ENCODE measurements at places on chromosomes 7 and 10.

DNA sequence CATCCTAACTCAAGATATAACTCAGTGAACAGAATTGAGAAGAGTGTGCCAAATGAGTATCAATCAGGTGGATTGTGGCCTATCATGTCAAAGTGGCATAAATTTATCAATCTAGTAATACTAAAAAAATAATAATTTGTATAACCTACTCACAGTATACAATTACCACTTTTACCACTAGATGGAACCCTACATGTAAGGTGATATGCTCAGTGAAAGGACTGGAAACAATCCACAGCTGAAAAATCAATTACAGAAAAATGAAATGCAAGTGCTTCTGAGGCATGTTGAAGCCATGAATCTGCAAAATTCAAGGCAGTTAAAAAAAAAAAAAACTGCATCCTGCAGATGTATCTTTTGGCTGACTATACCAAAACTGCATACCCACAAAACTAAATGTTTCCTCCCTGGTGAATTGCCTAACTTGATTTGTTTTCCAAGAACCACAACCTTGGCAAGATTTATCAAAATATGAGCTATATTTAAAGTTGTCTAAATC lies 13.9 kb downstream of the ARHGAP19 start:
- no peaks in the 10 kb centered on the region for H3K27me3 ChIP-seq
- H3K36me3 ChIP-seq = no peaks in the 10 kb centered on the region
- peak overlapping the region; percentile 60 for H3K4me3 ChIP-seq
- H3K4me1 ChIP-seq = peaks cover 38% of the 10 kb centered on the region
- peak overlapping the region; percentile 94 for H3K27ac ChIP-seq

DNA sequence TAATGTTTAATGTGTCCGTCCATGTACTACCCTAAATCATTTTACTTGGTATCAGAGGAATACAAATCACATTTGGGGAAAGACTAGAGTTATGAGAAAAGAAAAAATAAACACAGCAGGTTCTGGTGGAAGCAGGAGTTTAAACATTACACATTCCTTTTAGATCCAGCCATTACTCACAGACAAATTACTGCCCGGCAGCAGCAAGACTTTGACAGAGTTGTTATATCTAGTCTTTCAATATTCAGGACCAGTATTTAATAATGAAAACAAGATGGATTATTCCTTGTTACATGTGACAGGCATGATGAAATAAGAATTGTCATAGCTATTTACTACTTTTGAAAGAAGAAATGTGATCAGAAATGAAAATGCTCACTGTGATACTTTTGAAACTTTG lies 131.8 kb upstream of the GNAI1 start:
- DNase-seq = no peak
- H3K27ac ChIP-seq = no peak overlapping the region
- H3K27me3 ChIP-seq = no peaks in the 10 kb centered on the region
- no peaks in the 10 kb centered on the region for H3K36me3 ChIP-seq
- H3K4me1 ChIP-seq = no peaks in the 10 kb centered on the region

GRCh38 chr10:74025380-74025978 lies 27.6 kb downstream of the VCL start:
- H3K36me3 ChIP-seq = no peaks in the 10 kb centered on the region
- H3K4me1 ChIP-seq = peaks cover 47% of the 10 kb centered on the region
- H3K27ac ChIP-seq = no peak overlapping the region
- H3K27me3 ChIP-seq = no peaks in the 10 kb centered on the region
- DNase-seq = no peak
- H3K4me3 ChIP-seq = no peak overlapping the region

GRCh38 chr7:127382301-127383085 lies 10.0 kb downstream of the ZNF800 start:
- no peak overlapping the region for H3K4me3 ChIP-seq
- no peak overlapping the region for H3K27ac ChIP-seq
- H3K4me1 ChIP-seq = peaks cover 34% of the 10 kb centered on the region
- H3K36me3 ChIP-seq = peaks cover 57% of the 10 kb centered on the region

GRCh38 chr7:18475488-18475887 lies 20.1 kb upstream of the HDAC9 start:
- no peaks in the 10 kb centered on the region for H3K27me3 ChIP-seq
- no peak for DNase-seq
- no peaks in the 10 kb centered on the region for H3K4me1 ChIP-seq
- H3K4me3 ChIP-seq = no peak overlapping the region
- H3K27ac ChIP-seq = no peak overlapping the region

DNA sequence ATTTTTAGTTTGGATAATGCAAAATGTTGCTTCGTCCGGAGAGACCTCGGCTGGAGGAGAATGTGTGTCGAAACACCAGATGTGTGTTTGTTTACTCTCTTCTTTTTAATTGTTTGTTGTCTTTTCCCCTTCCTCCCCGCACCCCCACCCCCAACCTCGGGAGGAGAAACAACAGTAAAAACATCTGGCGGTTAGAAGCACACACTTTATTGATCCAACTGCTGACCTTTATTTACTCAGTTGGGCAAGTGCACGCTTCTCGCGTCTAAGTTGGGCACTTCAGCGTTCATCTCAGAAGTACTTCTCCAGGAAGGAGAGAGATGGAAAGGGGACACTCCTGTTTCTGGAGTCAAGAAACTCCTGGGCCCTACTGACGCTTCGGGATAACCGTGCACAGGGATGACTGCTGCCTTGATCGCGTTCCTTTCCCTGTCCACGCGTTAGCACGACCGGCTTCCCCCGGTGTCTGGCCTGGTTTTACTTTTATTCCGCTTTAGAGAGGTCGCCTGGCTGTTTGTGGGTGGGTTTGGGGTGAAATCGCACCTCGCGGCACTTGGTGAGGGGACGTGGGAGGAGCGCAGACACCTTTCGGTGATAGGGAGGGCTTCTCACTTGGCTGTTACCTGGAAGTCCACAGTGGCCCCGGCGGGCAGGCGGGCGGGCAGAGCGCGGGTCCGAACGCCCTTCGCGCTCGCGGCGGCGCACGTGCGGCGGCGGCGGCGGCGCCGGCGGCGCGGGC lies 168.3 kb upstream of the PPP1R3A start:
- H3K4me1 ChIP-seq = no peaks in the 10 kb centered on the region
- H3K4me3 ChIP-seq = no peak overlapping the region
- no peak overlapping the region for H3K27ac ChIP-seq
- DNase-seq = no peak
- no peaks in the 10 kb centered on the region for H3K27me3 ChIP-seq

GRCh38 chr7:129366-130221 lies 62.8 kb upstream of the FAM20C start:
- no peak overlapping the region for H3K4me3 ChIP-seq
- H3K36me3 ChIP-seq = no peaks in the 10 kb centered on the region
- DNase-seq = no peak

DNA sequence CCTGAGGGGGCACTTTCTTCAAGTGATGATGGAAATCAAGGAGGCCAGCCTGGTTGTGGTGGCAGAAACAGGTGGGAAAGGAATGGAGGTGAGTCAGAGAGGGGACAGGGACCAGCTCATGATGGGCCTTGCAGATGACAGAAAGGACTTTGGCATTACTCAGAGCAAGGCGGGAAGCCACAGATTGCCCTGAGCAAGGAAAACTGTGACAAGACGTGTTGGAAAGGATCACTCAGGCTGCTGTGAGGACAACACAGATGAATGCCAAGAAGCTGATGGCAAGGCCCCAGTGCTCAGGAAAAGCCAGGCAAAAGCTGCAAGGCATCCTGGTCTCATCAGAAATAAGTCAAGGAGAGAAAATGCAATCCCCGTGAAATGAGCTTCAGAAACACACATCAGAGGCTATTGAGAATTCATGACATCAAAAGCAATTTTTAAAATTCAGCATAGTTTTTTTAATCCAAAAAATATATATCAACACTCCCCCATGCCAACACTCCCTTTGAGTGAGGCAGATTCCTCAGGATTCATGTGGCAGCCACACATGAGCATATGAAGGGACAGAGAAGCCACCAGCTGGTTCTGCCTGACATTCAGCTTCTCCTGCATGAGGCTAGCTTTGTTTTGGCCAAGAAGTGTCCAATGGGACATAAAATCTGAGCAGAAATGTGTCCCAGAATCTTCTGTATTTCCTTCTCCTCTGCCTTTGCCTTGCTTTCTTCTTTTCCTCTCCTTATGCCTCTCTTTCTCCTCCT lies 244.5 kb upstream of the MYO3A start:
- no peaks in the 10 kb centered on the region for H3K27me3 ChIP-seq
- no peak overlapping the region for H3K4me3 ChIP-seq
- H3K27ac ChIP-seq = no peak overlapping the region
- no peak for DNase-seq

GRCh38 chr7:154372011-154372601 lies 319.9 kb downstream of the DPP6 start:
- DNase-seq = no peak
- H3K4me1 ChIP-seq = no peaks in the 10 kb centered on the region
- H3K36me3 ChIP-seq = no peaks in the 10 kb centered on the region
- no peak overlapping the region for H3K4me3 ChIP-seq

GRCh38 chr7:36667007-36667745 lies 57.1 kb downstream of the AOAH start:
- no peak overlapping the region for H3K27ac ChIP-seq
- no peaks in the 10 kb centered on the region for H3K27me3 ChIP-seq
- no peak overlapping the region for H3K4me3 ChIP-seq
- no peaks in the 10 kb centered on the region for H3K4me1 ChIP-seq
- no peaks in the 10 kb centered on the region for H3K36me3 ChIP-seq
- DNase-seq = no peak

DNA sequence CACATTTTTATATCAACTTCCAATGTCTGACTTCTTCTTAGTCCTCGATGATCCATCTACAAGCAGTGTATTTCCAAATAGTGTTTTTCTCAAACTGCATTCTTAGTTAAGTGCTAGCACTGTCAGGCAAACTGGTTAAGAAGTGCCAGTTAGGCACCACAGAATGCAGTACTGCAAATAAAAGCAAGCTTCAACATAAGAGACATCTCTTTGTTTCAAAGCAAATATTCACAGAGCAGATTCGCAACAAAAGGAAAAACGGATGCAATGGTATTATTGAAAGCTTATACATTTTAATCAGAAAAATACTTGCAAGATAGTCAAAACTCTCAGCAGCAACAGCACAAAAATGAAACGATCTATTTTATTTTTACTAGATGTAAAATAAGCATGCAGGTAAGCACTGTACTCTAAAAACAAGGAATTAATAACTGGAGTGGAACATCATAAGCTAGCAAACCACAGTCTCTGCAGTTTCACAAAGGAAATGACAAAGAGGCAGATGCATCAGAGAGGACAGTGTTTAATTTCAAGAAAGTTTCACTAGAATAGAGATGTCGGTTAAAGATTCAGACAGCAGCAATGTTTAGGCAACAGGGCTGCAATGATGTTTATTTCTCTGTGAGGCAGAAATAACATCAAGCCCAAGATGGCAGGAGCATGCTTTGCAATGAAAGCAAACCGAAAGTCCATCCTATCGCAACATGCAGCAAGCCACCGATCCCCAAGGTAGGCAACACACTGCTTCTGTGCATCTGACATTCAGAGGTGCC lies 82.0 kb downstream of the FGFR2 start:
- no peaks in the 10 kb centered on the region for H3K27me3 ChIP-seq

GRCh38 chr7:36456548-36456947 lies 66.9 kb downstream of the ANLN start:
- no peaks in the 10 kb centered on the region for H3K4me1 ChIP-seq
- H3K27me3 ChIP-seq = no peaks in the 10 kb centered on the region
- H3K27ac ChIP-seq = no peak overlapping the region
- no peak overlapping the region for H3K4me3 ChIP-seq
- H3K36me3 ChIP-seq = peaks cover 24% of the 10 kb centered on the region

DNA sequence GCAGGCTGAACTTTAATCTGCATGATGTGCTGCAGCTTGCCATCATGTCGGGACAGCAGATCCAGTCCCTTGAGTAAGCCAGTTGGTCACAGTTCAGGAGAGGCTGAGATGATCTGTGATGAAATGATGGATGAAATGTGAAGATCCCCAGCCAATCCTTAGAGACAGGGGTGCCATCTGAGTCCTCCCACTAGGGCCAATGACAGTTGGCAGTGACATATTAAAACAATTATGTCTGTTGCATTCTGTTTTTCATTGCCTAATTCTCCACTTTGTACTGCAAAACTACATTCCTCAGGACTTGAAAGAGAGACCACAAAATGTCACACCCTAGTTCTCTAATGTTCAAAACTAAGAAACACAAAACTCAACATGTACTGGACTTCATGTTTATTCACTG lies 66.3 kb upstream of the CAV2 start:
- H3K36me3 ChIP-seq = no peaks in the 10 kb centered on the region
- H3K27me3 ChIP-seq = no peaks in the 10 kb centered on the region
- H3K27ac ChIP-seq = no peak overlapping the region
- no peak overlapping the region for H3K4me3 ChIP-seq

GRCh38 chr7:127857464-127857841 lies 173.8 kb downstream of the LRRC4 start:
- H3K36me3 ChIP-seq = no peaks in the 10 kb centered on the region
- no peak overlapping the region for H3K27ac ChIP-seq
- H3K27me3 ChIP-seq = no peaks in the 10 kb centered on the region
- no peak for DNase-seq
- H3K4me3 ChIP-seq = no peak overlapping the region

DNA sequence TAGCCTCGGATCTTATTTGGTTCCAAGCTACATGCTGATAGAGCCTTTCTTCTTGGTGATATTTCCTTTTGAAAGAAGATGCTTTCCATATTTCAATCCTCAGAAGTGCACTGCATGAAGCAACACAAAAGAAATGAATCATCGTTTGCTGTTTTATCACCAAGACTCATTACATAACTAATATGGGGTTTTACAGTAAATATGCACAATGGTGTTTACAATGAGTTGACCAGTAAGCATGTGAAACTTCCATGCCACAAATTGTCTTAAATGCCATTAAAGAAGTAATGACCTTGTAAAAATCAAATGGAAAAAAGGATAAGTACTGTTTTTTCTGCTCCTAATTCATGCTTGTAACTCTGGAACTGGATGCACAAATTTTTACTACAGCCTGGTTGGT lies 1017.0 kb upstream of the GHITM start:
- no peaks in the 10 kb centered on the region for H3K27me3 ChIP-seq
- no peaks in the 10 kb centered on the region for H3K36me3 ChIP-seq
- no peaks in the 10 kb centered on the region for H3K4me1 ChIP-seq
- no peak for DNase-seq
- H3K4me3 ChIP-seq = no peak overlapping the region
- no peak overlapping the region for H3K27ac ChIP-seq

GRCh38 chr7:149616898-149617297 lies 119.3 kb upstream of the ZNF746 start:
- no peak for DNase-seq
- H3K4me3 ChIP-seq = no peak overlapping the region
- H3K27me3 ChIP-seq = no peaks in the 10 kb centered on the region
- H3K4me1 ChIP-seq = no peaks in the 10 kb centered on the region
- peaks cover 34% of the 10 kb centered on the region for H3K36me3 ChIP-seq

GRCh38 chr7:2626498-2627117 lies 5.2 kb upstream of the TTYH3 start:
- DNase-seq = no peak
- peaks cover 3% of the 10 kb centered on the region for H3K4me1 ChIP-seq
- no peaks in the 10 kb centered on the region for H3K36me3 ChIP-seq
- H3K27me3 ChIP-seq = no peaks in the 10 kb centered on the region
- no peak overlapping the region for H3K27ac ChIP-seq

- no peak overlapping the region for H3K27ac ChIP-seq
- no peak overlapping the region for H3K4me3 ChIP-seq
- no peaks in the 10 kb centered on the region for H3K36me3 ChIP-seq
- no peaks in the 10 kb centered on the region for H3K27me3 ChIP-seq
- H3K4me1 ChIP-seq = no peaks in the 10 kb centered on the region
Measured at GRCh38 chr7:133958822-133959221, 168.3 kb upstream of the LRGUK start.

- no peak for DNase-seq
- no peak overlapping the region for H3K4me3 ChIP-seq
- H3K27me3 ChIP-seq = no peaks in the 10 kb centered on the region
- no peak overlapping the region for H3K27ac ChIP-seq
- H3K4me1 ChIP-seq = peaks cover 8% of the 10 kb centered on the region
- no peaks in the 10 kb centered on the region for H3K36me3 ChIP-seq
Measured at GRCh38 chr7:157486007-157486755, 149.4 kb downstream of the DNAJB6 start.
